ENCODE measurements at places on chromosomes 7 and 10. TPM values are rescaled to one million over a fixed set of nuclear protein-coding genes. Genes with fewer than 3 reads are reported as not detected.

TDRD1 gene
- not detected for total RNA-seq

C7orf57 gene
- total RNA-seq, result 0.18 TPM

ELMO1 gene
- total RNA-seq, result 2.1 TPM

IFIT1B gene
- total RNA-seq, result not detected

TLL2 gene
- total RNA-seq, result 0.17 TPM

C10orf105 gene
- total RNA-seq, result not detected

Data from A549 treated with GW870086 at 1 μM for 4 hours (cell line).